Head of caudate nucleus (tissue), 42 donors: ENCODE measurements at places on chromosomes 2 and 18.
A peak's percentile ranks its signal among the peaks of the same experiment; 100 is the strongest.

DNA sequence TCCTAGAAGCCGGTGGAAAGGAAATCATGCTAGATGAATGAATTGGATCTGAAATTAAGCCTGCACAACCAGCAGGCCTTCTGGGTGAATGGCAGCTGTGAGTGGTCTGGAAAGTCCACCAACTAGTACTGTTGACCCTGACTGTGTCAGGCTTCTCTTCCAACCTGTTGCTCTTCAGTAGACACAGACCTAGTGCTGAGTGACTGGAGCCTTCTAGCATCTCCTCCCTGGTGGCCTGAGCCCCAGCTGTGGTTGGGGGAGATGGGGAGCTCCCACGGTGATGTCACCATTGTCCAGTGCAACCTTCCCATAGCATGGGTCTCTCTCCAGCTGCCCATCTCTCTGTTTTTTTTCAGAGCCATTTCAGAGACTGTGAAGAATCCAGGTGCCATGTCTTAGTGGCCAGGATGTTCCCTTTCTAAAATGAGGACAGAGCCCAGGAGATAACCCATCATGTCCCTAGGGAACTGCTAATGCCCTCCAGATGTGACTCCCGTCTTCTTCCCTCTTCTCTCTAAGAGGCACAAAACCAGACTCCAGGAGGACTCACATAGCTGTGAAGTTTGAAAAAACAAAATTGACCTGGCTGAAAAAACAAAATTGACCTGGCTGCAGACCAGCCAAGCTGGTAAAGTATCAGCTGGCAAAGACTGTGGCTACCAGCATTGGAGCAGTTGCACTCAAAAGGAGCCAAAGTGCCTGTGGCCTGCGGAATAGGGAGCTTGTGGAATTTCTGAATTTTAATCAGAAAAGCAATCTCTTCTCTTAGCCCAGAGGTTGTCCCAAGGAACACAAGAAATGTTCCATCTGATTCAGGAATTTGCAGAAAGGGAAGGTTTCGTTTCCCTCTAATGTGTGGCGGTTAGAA, 67.4 kb upstream of the RPL31 start:
- DNase-seq = no peak

GRCh38 chr2:231614559-231615057, 21.9 kb downstream of the TEX44 start:
- peak; percentile 78 for DNase-seq

DNA sequence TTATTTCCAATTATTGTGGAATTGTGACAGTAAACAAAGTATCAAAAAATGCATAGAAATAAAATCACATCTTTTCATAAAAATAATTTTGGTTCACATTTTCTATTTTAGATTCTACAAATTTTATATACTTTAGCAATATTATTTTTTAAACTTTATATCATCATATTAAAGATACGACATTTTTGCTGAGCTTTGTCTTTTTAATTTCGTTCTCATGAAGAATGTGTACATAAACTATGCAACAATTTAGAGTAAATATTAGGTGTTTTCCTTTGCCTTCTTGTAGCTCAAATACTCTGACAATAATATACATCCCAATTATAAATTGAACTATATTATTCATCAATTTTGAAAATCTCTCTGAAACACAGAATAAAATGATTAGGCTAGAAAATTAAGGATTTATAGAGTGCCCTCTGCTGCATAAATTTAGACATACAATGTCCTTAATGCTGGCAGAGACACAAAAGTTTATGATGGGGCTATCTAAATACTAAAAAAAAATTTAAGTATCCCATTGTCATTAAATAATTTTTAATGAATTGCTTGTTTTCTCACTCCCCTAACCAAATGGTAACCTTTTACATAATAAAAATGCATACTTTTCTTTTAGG, 45.7 kb downstream of the CCDC102B start:
- no peak for DNase-seq

DNA sequence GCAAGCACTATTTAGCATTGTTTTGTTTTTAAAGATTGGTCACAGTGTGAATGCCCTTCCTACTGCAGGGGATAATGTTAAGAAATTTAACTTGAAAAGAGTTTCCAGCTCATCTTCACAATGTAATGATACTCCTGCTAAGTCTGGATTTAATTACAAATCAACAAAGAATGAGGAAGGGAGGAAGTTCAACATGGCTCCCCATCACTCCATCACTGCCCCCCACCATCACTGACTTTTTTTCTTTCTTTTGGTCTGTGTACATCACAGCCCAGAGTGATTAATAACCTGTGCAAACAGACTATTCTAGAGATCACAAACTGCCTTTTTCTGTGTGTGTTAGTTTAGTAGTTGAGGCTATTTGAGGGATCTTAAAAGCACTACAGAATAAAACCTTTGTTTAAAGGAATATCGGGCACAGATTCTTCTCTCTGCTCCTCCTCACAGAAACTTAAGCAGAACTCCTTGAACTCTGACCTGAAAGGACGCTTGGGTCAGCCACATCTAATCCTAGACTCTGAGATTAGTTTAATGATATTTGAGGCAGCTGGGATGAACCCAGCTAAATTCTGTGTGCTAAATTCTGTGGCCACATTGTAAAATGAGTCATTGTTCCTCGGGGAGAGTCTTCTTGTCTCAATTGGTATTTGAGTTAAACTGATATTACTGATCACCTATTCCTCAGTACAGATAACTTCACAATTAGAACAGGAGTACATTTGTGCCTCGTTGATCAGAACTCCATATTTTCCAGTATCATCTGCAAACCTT, 47.8 kb downstream of the SATB2 start:
- no peak for DNase-seq

- DNase-seq = no peak
Measured at GRCh38 chr2:226399006-226399405, 400.6 kb downstream of the IRS1 start.

DNA sequence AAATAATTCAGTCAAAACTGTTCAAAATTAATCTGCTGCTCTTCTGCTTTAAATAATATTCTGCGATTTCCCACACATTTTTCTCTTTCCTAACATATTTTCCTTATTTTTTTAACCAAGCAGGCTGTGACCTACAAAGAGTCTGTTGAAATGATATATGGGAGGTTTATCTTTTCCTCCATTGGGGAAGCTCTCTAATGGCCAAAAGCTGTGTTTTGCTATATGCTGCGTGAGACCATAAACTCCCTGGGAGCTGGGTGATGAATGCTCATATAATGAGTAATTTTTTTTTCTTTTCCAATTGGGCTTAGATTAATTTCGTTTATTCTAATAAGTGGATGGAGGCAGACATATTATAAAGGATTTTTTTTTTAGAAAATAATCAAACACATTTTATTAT, 72.2 kb upstream of the MAP2 start:
- DNase-seq = no peak

GRCh38 chr2:131126436-131126835, 21.3 kb downstream of the PLEKHB2 start:
- DNase-seq = no peak

GRCh38 chr18:48186131-48186766, 222.9 kb downstream of the ZBTB7C start:
- no peak for DNase-seq

- peak; percentile 90 for DNase-seq
Measured at GRCh38 chr18:61322265-61322873, 10.9 kb upstream of the CDH20 start.

DNA sequence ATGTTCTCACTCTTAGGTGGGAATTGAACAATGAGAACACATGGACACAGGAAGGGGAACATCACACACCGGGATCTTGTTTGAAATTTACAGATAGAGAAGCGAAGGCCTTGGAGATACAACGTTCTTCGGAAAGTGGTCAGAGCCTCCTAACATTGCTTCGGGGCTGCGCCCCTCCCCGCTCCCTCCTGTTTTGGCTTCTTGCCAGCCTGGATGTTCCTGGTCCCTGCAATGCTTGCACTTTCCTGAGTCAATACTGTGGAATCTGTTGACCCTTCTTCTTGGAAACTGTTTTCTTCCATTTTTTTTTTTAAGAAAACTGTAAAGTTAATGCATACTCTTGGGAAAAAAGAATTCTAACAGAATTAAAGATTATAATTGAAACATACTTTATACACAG, 360.8 kb downstream of the SOCS6 start:
- no peak for DNase-seq

DNA sequence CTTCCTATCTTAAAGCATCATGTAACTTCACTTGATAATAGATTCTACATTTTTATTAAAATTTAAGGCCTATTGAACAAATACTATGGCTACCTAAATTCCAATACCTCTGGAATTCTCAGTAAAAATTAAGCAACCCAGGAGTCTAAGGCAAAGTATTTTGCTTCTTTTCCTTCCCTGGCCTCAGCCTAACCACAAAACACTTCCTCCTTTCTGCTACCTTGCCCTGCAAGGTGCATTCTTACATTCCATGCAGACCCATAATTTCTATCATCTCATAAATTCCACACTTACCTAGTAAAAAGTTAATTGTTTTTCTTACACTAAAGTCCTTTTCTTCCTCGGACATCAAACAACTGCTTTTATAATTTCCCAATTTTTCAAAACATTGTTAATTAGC, 3.7 kb downstream of the MBOAT2 start:
- no peak for DNase-seq

DNA sequence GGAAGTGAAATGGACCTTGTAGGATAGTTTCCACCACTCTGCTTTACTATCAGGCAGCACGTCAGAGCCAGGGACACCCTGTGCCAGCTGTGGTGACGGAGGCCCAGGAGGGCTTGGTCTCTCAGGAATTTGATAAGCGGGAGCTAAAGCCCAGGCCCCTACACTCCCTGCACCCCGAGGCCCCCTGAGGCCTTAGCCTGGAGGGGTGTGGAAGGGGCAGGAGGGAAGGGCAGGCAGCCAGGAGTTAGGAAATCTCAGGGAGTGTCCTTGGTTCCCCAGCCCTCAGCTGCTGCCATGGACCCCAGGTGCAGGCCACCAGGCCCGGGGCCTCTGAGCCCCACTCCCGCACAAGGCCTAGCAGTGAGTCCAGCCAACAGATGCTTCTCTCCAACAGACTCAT, 38.2 kb downstream of the PDIA6 start:
- no peak for DNase-seq

DNA sequence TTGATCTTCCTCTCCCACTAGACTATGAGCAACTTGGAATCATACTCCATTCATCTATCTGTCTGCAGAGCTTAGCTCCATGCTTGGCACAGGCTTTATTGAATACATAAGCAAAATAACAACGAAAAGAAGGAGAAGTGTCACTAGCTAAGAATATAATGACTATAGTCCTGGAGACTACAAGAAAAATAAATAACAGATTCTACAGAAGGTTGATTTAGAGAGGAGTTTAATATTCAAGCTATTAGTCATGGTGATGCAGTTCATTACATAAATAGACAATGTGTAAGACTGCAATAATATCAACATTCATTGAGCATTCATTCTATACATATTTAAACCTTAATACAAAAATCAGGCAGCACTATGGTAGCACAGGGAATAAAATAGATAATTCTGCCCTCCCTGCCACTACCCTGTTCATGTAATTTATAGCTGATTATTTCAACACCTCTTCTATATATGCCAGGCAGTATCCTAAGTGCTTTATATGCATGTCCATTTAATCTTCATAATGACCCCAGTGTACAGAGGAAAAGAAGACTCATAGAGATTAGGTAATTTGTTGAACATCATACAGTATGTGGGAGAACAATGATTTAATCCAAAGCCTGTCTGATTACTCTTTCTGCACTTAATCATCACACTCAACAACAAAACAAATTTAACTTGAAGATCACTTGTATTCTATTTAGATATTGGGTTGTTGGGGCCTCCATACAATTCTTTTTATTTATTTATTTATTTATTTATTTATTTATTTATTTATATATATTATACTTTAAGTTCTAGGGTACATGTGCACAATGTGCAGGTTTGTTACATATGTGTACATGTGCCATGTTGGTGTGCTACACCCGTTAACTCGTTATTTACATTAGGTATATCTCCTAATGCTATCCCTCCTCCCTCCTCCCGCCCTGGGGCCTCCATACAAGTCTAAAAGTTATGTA, 165.3 kb downstream of the RNF152 start:
- DNase-seq = no peak

DNA sequence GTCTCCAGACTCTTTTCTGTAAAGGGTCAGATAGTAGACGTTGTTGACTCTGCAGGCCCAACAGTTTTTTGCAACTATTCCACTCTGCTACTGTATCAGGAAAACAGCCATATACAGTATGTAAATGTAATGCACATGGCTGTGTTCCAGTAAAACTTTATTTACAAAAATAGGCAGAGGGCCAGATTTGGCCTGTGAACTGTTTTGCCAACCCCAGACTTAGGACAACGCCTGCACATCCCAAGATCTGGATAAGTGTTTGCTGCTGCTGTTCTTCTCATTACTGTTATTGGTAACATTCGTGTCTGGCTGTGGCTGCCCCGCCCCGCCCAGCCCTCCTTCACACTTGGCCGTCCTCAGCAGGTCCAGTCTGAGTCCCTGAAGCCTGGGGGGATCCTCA, 94.6 kb upstream of the MCFD2 start:
- no peak for DNase-seq

DNA sequence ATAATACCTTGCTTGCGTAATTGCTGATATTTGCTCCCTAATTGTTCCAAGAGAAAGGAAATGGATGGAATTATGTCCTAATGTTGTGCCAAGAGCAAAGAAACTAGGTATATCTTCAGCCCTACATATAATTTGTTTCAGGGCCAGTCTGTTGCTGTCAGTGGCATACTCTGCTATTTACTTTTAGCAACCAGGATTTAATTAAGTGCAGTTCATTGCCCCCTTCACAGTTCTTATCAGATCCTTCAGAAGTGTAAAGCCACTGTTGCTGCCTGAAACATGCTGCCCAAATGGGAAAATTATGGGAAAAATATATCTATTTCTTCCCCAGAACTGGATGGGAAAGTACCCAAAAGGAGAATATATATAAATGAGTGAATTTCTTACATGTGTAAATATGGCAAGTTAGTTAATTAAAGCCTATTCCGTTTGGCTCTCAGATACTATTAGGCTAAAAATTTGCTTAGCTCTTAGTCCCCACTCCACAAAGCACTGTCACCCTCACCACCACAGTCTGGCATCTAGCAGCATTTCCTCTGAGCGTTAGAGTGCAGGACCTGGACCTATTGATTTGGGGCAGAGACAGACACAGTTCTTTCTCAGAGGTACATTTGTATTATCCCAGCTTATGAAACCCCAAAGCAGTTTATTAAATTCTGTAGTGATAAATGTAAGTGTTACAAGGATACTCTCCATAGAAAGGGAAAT, 72.8 kb upstream of the DTNA start:
- DNase-seq = no peak
